ENCODE measurements at places on chromosomes 12 and 14.

DNA sequence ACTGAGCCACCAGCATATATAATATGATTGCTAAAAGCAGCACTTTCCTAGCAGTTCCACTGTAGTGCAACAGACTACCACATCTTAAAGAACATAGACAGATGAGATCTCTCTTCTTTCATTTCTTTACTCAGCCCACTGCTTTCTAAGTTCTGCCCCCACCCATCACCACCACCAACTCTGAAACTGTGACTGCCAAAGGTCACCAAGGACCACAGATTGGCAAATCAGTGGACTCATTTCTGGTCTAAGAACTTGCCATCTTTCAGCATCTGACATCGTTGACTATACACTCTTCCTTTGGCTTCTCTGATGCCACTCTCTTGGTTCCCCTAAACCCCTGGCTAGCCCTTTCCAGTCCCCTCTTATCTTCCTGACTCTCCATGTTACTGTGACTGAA, 38.4 kb downstream of the IFNG start:
- no peak for DNase-seq

DNA sequence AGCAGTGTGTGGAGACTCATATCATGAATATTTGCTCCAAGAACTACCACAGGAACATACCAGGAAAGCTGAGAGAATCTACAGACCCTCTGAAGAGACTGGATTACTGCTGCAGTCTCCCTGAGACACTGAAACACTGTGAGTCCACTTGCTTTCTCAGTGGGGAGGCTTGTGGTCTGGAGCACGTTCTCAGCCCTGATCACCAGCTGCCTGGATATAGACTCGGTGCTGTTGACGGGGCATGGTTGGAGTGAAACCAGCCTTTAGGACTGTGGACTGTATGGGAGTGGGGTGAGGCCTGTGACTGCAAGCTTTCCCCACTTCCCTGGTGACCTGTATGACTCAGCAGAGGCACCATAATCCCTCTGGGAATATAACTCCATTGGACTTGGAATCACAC, 525.8 kb upstream of the FBXO33 start:
- DNase-seq: no peak

DNA sequence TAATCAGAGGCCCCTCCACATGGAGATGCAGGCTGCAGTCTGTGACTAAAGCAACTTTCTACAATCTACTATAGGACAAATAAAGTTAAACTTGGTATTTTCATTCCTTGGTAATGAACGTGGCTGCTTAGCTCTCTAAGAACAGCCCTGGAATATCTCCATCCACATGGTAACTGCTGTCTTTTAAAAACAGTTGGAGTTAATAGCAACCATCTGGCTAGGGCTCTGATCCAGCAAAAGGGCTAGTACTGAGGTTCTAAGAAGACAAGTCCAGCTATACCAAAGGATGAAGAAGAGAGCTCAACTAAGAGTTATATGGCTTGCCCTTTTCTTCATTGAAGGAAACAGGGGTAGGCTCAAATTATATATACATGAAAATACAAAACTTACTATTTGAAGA, 920.1 kb downstream of the FLRT2 start:
- DNase-seq: no peak

GRCh38 chr12:89890161-89890560, 181.5 kb upstream of the ATP2B1 start:
- no peak for DNase-seq

GRCh38 chr14:41699486-41699885, 92.8 kb downstream of the LRFN5 start:
- DNase-seq: no peak

All from NCI-H2227 treated with DMSO at 0.1 percent for 48 hours (cell line).